H7 (cell line): ENCODE measurements at places on chromosomes 1 and 21.

DNA sequence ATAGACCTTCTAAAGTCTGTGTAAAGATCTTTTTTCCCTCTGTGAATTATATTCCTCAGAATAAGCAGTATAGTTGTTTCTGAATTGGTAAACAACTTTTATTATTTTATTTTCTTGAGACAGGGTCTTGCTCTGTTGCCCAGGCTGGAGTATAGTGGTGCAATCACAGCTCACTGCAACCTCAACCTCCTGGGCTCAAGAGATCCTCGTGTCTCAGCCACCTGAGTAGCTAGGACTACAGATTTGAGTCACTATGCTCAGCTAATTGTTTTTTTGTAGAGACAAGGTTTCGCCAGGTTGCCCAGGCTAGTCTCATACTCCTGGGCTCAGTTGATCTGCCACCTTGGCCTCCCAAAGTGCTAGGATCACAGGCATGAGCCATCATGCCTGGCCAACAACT is 26.6 kb upstream of the HMGN1 start:
- DNase-seq, result no peak

- no peak for DNase-seq
Measured at GRCh38 chr1:100581096-100581705, 43.3 kb downstream of the GPR88 start.

DNA sequence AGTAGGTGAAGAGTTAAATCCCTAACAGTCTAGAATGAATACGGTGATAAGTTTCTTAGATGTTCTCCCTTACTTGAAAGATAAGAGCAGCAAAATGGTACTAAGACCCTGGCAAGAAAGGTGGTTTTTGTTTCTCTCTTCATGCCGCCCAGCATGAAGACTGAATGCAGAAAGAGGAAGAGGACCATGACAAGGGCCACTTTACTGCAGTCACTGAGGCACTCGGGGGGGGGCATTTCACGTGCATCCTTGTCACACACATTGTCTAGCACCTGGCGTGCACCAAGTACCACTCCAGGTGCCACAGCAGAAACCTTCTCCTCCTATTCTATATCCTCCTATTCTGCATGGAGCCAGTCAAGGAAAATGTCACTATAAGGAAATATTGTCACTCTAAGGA is 222.0 kb downstream of the TOMM20 start:
- DNase-seq, result no peak

GRCh38 chr1:117757668-117758067 is 151.8 kb downstream of the TENT5C start:
- no peak for DNase-seq

DNA sequence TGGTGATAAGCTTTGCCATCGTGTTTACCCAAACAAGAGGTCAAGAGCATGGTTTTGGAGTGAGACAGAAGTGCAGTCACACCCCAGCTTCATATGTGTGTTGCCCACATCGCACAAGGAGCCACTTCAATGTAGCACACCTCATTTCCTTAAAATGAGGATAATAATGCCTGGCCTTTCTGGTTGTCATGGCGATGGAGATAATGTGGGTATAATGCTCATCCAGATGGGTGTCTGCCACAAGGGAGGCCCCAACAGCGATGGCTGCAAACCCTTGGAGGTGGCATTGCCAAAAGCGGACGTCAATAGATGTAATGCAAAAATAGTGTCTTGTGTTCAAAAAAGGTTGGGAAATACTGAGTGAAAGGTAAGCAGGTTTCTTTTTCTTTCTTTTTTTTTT is 83.1 kb upstream of the AJAP1 start:
- no peak for DNase-seq

- DNase-seq, result no peak
Measured at GRCh38 chr1:244945109-244945671, 80.8 kb upstream of the HNRNPU start.

- peak; percentile 87 for DNase-seq
Measured at GRCh38 chr1:44500181-44501046, 95.4 kb downstream of the RNF220 start.

DNA sequence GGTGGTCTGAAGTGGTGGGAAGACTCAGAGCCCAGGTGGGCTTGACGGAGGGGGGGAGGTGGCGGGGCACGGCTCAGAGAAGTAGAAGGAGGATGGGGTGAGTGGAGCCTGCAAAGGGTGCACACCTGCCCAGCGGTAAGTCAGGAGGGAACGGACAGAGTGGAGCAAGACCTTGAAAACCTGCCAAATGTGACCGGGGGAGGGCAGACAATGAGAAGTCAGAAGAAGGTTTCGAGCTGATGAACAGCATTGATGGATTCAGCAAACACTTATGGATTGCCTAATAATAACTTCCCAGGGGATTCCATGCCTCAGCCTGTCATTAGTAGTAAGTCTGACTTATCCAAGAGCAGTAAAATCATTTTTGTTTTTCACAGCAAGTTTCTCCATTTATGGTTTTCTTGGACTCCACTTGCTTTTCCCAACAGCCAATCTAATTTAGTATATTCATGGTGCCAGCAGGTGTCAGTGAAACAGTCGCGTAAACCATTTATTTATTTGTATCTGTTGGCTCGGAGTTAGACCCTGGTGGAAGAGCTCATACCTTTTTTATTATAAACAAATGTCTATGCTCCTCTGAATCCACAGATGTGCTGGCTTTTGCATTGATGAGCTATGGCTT is 279.1 kb downstream of the PCP4 start:
- DNase-seq, result no peak

DNA sequence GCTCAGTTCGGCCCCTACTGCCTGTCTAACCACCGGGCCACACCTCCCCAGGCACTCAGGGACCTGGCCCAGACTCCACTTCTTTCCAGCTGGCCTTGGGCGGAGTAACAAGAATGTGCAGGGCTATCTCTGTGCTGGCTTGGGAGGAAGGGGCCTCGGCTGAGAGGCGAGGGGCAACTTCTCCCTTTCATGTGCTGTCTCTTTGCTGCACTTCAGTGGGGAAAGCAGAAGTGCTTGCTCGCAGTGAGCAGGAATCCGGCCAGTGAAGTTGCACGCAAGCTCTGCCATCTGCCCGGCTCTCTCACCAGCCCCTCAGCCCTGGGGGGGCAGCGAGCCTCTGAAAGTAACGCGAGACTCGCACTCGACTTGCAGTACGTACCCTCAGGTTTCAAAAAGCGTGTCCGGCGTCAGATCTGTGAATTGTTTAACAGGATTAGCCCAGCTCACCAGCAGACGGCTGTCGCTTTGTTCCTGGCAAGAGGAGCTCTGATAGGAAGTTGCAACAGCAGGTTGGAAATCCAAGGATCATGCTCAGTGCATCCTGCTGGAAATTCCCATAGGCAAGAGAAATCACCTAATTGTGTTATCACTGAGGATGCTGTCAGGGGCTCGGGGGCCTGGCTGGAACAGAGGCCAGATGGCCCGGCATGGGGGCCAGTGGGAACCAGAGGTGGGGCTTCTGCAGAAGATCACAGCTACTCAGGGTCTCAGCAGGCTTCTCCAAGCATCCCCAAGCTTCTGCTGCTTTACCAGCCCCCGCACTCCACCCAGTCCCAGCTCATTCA is 221.1 kb downstream of the NPHP4 start:
- peak; percentile 56 for DNase-seq

DNA sequence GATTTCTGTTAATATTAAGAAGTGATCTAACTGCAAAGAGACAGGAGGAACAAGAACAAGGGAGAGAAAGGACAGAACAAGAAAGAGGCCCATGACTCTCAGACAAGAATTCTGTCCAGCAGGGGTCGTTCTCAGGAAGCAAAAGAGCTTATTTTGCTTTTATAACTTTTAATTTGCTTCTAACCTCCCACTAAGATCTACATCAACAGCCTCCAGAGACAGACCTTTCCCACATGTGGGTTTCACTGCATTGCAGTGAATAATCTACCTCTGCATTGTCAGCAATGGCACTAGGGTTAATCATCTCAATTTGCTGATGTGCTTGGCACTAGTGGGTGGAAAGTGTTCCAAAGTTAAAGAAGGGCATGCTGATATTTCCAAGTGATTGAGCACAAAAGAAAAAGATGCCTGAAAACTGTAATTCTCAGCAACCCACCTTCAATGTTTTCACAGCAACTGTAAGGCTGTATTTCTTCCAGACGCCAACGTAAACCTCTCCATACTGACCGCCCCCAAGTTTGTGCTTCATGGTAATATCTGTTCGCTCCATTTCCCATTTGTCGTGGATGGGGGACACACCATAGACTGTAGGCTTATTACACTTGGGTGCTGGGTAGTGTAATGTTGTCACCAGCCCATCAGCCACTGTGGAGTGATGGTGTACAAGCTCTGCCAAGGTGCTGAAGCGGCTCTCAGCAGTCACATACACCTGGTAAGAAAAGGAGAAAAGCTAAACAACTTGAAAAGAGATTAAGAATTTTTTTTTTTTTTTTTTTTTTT is 39.5 kb downstream of the TOR3A start:
- peak; percentile 59 for DNase-seq

GRCh38 chr21:42656872-42657271 is 3.5 kb downstream of the PDE9A start:
- no peak for DNase-seq

DNA sequence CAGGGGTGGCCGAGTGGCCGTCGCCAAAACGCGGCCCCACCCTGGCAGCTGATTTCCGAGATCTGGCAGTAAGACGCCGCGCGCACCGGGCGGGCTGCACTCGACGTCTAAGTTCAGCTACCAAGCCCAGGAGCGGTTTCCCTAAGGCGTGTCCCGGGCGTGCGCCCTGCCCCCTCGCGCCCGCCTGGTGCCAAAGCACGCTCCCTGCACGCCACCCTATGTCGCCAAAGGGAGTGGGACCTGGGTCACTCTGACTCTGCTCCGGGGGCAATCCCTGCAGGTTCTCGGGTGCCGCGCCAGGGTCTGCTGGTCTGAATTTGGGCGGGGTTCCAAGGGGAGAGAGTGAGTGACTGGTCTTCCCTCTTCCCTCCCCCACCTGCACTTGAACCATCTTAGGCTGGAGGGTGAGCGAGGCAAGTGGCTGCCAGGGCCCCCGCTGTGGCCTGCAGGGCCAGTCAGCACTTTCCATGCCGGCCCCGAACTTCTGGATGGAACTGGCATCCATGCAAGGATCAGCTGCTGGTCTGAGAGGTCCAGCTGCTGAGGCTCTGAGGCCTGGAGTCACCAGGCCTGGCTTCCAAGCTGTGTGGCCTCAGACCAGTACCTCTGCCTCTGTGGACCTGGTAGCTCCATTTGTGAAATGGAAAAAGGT is at the start of gene LRRC38:
Gene LRRC38 (minus strand): TSS at position 109 of the 652 bp plus-strand sequence. CDS start 410 bp downstream, outside the sequence.
- peak; percentile 80 for DNase-seq

DNA sequence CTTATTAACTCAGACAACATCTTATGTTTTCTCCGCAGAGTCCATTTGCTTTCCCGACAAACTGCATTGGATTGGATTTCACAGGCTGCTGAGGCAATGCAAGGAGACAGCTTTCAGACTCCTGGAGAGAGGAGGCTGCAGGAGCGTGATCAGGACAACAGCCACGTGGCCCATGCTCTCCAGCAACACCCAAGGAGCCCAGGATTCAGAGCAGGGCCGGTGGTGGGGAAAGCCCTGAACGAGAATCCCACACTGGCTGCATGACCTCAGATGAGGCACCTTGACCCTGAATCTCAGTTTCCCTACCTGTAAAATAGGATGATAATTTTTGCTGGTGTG is 78.3 kb upstream of the NFASC start:
- no peak for DNase-seq

DNA sequence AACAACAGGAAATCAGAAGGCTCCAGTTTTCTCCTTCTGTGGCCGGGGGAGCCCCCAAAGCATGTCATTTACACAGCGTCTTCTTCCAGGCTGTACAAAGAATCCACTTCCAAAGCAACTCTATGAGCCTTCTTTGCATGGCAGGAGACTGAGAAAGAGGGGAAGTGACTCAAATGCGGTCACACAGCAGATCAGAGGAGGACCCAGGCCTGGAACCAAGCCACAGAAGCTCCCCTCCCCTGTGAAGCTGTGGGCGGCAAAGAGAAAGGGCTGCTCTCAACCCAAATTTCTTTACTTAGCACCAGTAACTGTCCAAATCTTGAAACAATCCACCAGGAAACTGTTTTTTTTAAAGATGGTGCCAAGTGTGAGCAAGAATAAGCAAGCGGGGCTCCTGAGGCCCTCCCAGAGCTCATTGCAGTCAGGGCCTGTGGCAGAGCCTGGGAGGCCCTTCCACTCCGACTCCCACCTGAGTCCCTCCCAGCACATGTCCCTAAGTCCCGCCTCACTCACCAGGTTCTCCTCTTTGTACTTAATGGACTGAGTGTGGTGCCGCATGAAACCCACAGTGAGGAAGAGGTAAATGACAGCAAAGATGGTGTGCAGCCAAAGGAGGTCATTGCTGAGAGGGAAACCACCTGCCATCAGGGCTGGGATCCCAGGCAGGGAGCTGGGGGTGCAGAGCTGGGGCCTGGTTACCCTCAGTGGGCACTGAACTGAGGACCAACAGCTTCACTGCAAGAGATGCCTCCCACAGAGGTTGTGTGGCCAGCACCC is 15.9 kb downstream of the TMEM63A start:
- DNase-seq, result no peak

- no peak for DNase-seq
Measured at GRCh38 chr1:69845655-69846054, 277.9 kb downstream of the LRRC7 start.

GRCh38 chr1:109790735-109791494 is 27.2 kb upstream of the EPS8L3 start:
- DNase-seq, result peak; percentile 81

- DNase-seq, result no peak
Measured at GRCh38 chr1:31800674-31800967, 15.2 kb downstream of the SPOCD1 start.

DNA sequence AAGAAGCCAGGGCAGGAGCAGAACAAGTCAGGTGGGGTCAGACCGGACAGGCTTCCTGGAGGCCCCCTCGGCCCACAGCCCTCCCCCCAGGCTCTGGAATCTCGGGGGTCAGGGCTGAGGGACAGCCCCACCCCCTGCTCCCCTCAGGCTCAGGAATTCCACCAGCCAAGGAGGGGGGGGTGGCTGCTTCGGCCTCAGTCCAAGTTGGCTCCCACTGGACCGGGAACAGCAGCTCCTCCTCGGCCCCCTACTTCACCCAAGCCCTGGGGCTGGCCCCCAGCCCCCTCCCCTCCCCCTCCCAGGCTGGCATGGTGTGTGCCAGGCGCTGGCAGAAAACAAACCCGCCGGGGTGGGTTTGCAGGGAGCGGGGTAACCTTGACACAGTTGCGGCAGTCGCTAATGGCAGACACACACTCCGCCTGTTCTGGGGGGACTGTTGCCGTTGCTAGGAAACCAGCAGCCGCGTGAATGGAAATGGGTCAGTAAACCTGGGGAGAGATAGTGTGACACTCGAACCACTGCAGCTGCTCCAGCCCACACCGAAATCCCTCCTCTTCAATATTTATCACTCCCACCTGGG is 32.4 kb downstream of the AHDC1 start:
- peak; percentile 81 for DNase-seq

- no peak for DNase-seq
Measured at GRCh38 chr1:86705665-86705985, 1.2 kb downstream of the SH3GLB1 start.

GRCh38 chr1:7482077-7482476 is 289.0 kb upstream of the VAMP3 start:
- DNase-seq, result no peak

- no peak for DNase-seq
Measured at GRCh38 chr1:112265931-112266330, 130.1 kb upstream of the CTTNBP2NL start.

DNA sequence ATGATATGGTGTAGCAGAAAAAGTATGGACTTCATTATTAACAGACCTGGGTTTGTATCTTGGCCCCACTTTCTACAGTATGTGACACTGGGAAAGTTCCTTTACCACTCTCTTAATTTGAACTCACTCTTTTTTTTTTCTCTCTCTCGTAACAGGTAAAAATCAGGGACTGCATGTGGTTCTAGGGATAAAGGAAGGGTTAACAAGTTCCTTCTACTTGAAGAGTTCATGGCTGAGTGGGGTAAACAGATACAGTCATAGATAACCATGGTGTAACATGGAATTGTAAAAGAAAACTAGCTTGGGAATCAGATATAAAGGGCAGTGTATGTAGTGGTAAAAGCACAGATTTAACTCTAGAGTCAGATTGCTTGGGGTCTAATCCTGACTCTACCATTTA is 21.2 kb downstream of the ZYG11B start:
- no peak for DNase-seq
